ENCODE measurements at places on chromosomes 6 and 20. TPM values are rescaled to one million over a fixed set of nuclear protein-coding genes. Genes with fewer than 3 reads are reported as not detected.
A peak's percentile ranks its signal among the peaks of the same experiment; 100 is the strongest.

NOX3 gene
- total RNA-seq = not detected

C4B gene
- total RNA-seq = 596 TPM

MYT1 gene
- total RNA-seq = not detected

TMEM244 gene
- not detected for total RNA-seq

MRAP2 gene
- 5.0 TPM for total RNA-seq

SNAI1 gene
- 3.7 TPM for total RNA-seq

SMLR1 gene
- total RNA-seq = 0.16 TPM

EYA2 gene
- total RNA-seq = 2.6 TPM

L3MBTL1 gene
- 16.2 TPM for total RNA-seq

COL12A1 gene
- total RNA-seq = 28.3 TPM

KCNQ2 gene
- total RNA-seq = 2.2 TPM

SLC22A2 gene
- 27.9 TPM for total RNA-seq

NKX2-4 gene
- not detected for total RNA-seq

RAET1L gene
- 3.3 TPM for total RNA-seq

- no peaks in the 10 kb centered on the region for H3K27me3 ChIP-seq
- no peaks in the 10 kb centered on the region for H3K36me3 ChIP-seq
- H3K4me3 ChIP-seq = no peak overlapping the region
Measured at GRCh38 chr6:17589406-17590096, 10.6 kb upstream of the FAM8A1 start.

GRCh38 chr20:14049111-14049510 is 53.8 kb downstream of the MACROD2 start:
- H3K27ac ChIP-seq = no peak overlapping the region
- H3K4me3 ChIP-seq = no peak overlapping the region
- DNase-seq = no peak
- no peaks in the 10 kb centered on the region for H3K4me1 ChIP-seq
- H3K36me3 ChIP-seq = no peaks in the 10 kb centered on the region

GRCh38 chr6:21582651-21583050 is 10.9 kb upstream of the SOX4 start:
- no peak overlapping the region for H3K4me3 ChIP-seq
- no peaks in the 10 kb centered on the region for H3K27me3 ChIP-seq
- no peak for DNase-seq
- H3K4me1 ChIP-seq = no peaks in the 10 kb centered on the region
- H3K27ac ChIP-seq = no peak overlapping the region

- DNase-seq = peak; percentile 82
- H3K27me3 ChIP-seq = no peaks in the 10 kb centered on the region
- H3K36me3 ChIP-seq = no peaks in the 10 kb centered on the region
- H3K27ac ChIP-seq = no peak overlapping the region
Measured at GRCh38 chr20:63248835-63249591, 5.2 kb downstream of the NKAIN4 start.

DNA sequence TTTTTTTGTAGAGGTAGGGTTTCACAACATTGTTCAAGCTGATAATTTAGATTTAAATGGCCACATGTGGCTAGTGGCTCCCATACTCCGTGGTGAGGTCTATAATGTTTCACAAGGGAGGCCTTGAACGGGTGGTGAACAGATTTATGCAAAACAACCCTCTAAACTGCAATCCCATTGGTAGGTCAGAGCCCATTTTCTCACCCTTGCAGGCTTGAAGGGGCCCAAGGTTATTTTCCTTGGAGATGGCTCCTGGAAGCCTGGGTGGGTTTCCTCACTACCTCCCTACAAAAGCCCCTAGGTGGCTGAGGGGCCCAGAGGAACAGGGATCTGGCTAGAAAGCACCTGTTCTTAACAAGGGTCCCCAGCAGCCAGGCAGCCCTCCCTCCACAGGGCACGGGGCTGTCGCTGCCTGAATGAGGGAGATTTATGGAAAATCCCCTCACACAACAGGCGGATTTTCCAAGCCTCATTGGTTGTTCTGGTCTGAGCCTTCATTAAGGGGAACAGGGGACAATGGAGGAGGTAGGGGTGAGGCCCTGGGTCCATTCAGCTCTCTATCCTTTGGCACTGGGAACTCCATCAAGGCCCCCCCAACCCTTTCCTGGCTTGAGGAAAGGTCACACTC is 64.6 kb downstream of the VEGFA start:
- no peaks in the 10 kb centered on the region for H3K27me3 ChIP-seq
- H3K4me1 ChIP-seq = peaks cover 26% of the 10 kb centered on the region
- H3K27ac ChIP-seq = no peak overlapping the region

DNA sequence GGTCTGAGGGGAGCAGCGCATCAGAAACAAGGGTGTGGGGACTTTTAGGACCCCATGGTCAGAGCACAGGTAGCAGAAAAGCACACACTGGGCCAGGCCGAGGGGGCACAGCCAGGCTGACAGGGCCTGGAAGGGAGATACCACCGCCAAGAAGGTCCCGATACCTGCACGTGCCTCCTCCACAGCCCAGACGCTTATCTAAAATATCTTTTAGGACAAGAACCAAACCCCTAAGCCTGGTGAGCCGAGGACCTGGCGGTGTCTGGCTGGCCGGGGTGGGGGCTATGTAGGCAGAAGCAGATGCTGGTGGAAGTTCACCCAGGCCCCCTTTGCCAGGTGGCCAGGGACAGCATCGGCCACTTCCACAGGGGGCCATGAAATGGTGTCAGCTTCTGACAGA is 89.3 kb downstream of the CDC5L start:
- no peak overlapping the region for H3K27ac ChIP-seq
- no peak for DNase-seq
- no peaks in the 10 kb centered on the region for H3K27me3 ChIP-seq
- no peak overlapping the region for H3K4me3 ChIP-seq
- H3K4me1 ChIP-seq = peaks cover 4% of the 10 kb centered on the region

- H3K27me3 ChIP-seq = no peaks in the 10 kb centered on the region
- no peaks in the 10 kb centered on the region for H3K4me1 ChIP-seq
- DNase-seq = no peak
- H3K4me3 ChIP-seq = no peak overlapping the region
- no peak overlapping the region for H3K27ac ChIP-seq
Measured at GRCh38 chr6:116471531-116471930, 10.4 kb downstream of the CALHM6 start.

- no peak overlapping the region for H3K4me3 ChIP-seq
- no peaks in the 10 kb centered on the region for H3K4me1 ChIP-seq
- no peaks in the 10 kb centered on the region for H3K27me3 ChIP-seq
- no peaks in the 10 kb centered on the region for H3K36me3 ChIP-seq
- DNase-seq = no peak
Measured at GRCh38 chr20:23626040-23626620, 11.6 kb downstream of the CST3 start.

DNA sequence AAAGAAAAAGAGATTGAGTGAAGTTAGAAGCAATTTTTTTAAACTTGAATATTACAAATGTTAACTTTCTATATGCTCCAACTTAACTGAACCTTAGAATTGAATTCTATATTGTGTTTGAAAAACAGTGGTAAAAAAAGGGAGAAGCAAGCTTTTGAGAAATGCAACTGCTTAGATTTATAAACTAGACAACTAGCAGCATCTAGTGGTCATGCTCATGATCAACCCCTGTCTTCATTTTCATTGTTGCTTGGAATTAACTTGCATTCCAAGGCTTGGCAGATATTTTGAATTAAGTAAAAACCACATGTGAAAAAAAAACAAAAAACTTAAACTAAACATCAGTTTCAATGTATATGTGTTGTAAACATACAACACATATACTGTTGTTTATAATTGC is 113.1 kb downstream of the C6orf58 start:
- H3K4me3 ChIP-seq = no peak overlapping the region
- no peak overlapping the region for H3K27ac ChIP-seq
- no peaks in the 10 kb centered on the region for H3K27me3 ChIP-seq
- no peak for DNase-seq
- H3K36me3 ChIP-seq = no peaks in the 10 kb centered on the region

DNA sequence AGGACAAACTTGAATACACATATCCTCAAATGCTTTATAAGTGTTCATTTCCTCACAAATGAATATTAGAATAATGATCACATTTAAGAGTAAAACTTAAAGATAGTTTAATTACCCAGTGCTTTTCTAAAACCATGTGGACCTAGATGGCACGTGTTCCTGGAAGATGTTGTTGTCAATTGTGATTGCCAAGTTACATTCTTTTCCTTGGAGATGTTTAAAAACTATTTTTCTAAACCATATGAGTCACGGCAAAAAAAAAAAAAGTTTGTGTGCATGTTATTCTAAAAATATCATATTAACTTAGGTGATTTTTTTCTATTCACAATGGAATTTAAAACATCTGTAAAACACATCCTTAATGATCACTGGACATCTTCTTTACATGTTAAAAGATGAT is 51.1 kb downstream of the RCAN2 start:
- H3K36me3 ChIP-seq = no peaks in the 10 kb centered on the region
- DNase-seq = no peak
- H3K27me3 ChIP-seq = no peaks in the 10 kb centered on the region
- no peak overlapping the region for H3K4me3 ChIP-seq
- no peak overlapping the region for H3K27ac ChIP-seq

- no peak overlapping the region for H3K27ac ChIP-seq
- no peaks in the 10 kb centered on the region for H3K36me3 ChIP-seq
- no peaks in the 10 kb centered on the region for H3K27me3 ChIP-seq
- no peak overlapping the region for H3K4me3 ChIP-seq
- no peak for DNase-seq
- H3K4me1 ChIP-seq = no peaks in the 10 kb centered on the region
Measured at GRCh38 chr20:59775687-59776055, 157.8 kb downstream of the SYCP2 start.

DNA sequence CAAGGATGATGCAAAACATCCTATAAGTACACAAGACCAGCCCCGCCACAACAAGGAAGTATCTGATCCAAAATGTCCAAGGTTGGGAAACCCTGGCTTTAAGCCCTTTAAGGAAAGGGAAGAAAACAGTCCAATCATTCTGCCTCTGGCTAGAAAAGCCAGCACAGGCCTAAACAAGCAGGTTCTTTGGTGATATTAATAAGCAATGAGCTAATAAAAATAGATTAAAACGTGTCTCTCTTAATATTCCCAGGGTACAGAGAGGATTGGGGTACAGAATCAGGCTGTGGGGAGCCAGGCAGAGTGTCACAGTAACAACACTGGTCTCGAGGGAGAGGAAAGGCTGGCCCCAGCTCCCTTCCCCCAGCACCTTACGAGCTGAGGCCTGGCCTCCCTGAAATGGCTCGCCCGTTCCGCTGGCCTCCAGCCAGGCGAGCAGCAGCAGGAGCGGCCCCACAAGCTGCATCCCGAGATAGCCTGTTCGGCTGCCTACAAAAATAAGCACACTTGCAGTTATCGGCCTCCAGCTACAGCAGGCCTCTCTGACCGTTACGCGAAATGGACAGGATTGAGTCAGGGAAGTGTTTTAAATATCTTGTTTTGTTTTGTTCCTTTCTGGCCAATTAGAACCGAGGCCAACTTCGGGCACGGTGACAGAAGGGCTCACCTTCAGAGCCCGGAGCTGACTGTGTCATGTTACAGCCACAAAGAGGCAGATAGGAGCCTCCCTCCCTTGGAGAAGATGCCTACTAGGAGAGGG is 4.0 kb upstream of the ZMYND8 start:
- peak overlapping the region; percentile 15 for H3K4me3 ChIP-seq
- H3K27me3 ChIP-seq = no peaks in the 10 kb centered on the region
- no peaks in the 10 kb centered on the region for H3K36me3 ChIP-seq

GRCh38 chr6:154448448-154449096 is 61.9 kb downstream of the CNKSR3 start:
- DNase-seq = peak; percentile 74
- peaks cover 4% of the 10 kb centered on the region for H3K36me3 ChIP-seq
- peaks cover 12% of the 10 kb centered on the region for H3K4me1 ChIP-seq
- peak overlapping the region; percentile 20 for H3K27ac ChIP-seq

DNA sequence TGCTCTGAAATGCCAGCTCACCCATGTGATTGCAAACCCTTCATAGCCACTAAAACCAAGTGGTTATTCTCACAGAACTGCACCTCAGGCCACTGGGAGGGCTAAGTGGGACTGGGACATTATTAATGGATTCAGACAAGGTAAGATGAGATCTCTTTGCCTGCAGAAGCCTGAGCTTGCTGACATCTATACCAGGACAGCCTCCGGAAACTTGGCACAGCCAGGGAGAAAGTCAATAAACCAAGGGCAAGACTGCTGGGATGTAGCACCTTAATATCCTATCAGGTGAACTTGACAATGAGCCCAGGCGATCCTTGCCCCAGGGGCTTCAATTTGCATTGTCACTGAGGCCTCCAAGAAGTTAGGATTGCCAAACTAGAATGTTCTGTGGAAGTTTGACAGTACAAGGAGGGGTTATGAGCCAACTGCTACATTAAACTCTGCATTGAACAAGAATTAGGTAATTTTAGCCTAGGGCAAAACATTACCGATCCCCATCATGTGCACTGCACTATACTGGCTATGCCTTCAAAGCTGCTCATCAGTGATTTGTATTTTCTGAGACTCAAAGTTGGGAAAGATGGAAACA is 60.1 kb upstream of the RALGAPA2 start:
- DNase-seq = no peak
- H3K27me3 ChIP-seq = no peaks in the 10 kb centered on the region
- H3K27ac ChIP-seq = no peak overlapping the region
- H3K4me3 ChIP-seq = no peak overlapping the region

DNA sequence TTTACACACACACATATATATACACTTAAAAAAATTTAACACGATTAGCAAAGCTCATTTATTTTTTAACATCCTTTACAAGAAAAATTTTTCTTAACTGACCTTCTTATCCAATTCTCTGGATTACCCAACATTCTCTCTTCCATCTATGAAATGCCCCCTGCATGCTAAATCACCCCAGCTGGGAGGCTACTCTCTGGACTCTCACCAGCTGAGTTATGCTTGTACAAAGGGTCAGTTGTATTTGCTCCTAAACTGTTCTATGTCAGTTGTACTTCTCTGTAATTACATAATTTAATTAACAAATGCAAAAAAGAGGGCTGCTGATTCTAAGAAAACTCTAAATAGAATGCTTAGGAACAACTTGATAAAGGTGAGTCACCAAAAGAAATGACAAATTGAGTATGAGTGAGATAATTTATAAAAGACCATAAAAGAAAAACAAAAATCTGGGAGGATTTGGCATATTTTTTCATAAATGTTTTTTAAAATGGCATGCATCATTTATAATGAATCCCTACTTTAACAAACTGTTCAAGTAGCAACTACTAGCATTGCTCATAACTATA is 120.5 kb downstream of the KIF13A start:
- no peak overlapping the region for H3K4me3 ChIP-seq
- no peaks in the 10 kb centered on the region for H3K27me3 ChIP-seq
- no peaks in the 10 kb centered on the region for H3K4me1 ChIP-seq

DNA sequence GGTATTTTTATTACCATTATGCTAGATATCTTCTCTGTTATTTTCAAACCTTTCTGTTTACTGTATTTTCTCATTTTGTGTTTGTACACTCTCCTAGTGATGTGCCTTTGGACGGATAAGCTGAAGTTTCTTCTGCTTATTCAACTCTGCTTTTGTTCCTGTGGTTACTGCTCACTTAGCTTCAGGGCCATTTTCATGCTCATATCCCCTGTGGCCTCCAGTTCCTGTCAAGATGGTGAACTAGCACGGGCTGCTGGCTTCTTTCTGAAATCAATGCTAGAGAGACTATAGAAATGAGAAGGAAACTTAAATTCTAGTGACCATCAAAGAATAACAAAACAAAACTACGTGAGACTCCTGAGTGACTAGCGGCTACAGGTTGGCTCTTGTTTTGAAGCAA is 6.8 kb upstream of the CST8 start:
- H3K27ac ChIP-seq = no peak overlapping the region
- H3K4me1 ChIP-seq = no peaks in the 10 kb centered on the region

- no peaks in the 10 kb centered on the region for H3K36me3 ChIP-seq
- H3K27me3 ChIP-seq = no peaks in the 10 kb centered on the region
- no peak overlapping the region for H3K4me3 ChIP-seq
Measured at GRCh38 chr6:36720251-36721141, 22.9 kb downstream of the RAB44 start.

GRCh38 chr6:12258591-12259075 is 31.5 kb upstream of the EDN1 start:
- no peaks in the 10 kb centered on the region for H3K27me3 ChIP-seq
- H3K36me3 ChIP-seq = no peaks in the 10 kb centered on the region
- DNase-seq = no peak
- no peak overlapping the region for H3K27ac ChIP-seq
- H3K4me1 ChIP-seq = no peaks in the 10 kb centered on the region
